ENCODE measurements at places on chromosomes 13 and 19.

DNA sequence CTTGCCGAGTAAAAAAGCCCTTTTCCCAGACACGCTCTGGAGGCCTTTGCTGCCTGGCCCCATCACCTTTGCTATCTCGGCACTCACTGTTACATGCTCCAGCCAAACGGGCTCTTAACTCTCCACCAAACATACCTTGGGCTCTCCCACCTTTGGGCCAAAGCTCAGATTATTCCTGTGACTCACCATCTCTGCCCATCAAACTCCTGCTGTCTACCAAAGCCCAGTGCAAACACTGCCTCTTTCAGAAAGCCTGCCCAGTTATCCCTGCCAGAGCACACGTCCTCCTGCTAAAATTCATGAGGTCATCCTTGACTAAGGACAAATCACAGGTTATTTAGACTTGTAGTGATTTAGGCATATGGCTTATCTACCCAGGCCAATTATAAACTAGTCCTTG, 48.1 kb upstream of the SERPINE3 start:
- DNase-seq, result no peak

DNA sequence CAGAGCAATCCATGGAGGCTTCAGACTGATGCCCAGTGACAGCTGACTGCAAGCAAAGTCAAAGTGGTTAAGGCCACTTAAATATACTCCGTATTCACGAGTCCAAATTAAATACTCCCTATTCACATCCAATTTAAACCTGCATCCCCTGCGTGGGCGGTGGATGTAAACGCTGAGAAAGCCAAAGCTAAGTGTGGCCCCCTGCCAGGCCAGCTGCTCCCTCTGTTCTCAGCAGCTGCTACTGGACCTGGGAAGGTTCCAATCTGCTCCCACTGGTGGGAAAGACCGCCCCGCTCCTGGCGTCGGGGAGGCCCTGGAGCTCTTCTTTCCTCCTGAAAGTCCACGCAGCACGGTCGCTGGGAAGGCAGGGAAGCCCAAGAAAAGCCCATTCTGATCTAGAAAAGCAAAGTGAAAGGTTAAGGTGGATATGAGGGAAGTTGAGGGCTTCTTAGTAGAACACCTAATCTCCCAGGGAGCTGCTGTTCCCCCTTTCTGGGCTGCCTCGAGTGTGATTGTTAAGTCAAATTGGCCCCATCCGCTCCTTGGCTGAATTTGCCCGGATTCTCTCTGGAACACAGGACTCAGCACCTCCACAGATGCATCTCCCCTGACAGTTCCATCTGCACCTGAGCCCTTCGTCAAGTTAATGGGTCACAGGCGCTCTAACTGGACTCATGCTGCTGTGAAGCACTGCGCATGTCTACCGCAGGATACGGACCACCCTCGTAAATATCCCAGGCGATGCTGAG, 205.5 kb downstream of the USP12 start:
- DNase-seq, result no peak

GRCh38 chr13:113209336-113209758, at the start of gene CUL4A:
TSS of gene CUL4A (plus strand) at chr13:113209613. CDS start at chr13:113209628, 15 bp downstream.
- DNase-seq, result peak; percentile 78

GRCh38 chr13:100808330-100809128, 133.9 kb upstream of the TMTC4 start:
- DNase-seq, result no peak

DNA sequence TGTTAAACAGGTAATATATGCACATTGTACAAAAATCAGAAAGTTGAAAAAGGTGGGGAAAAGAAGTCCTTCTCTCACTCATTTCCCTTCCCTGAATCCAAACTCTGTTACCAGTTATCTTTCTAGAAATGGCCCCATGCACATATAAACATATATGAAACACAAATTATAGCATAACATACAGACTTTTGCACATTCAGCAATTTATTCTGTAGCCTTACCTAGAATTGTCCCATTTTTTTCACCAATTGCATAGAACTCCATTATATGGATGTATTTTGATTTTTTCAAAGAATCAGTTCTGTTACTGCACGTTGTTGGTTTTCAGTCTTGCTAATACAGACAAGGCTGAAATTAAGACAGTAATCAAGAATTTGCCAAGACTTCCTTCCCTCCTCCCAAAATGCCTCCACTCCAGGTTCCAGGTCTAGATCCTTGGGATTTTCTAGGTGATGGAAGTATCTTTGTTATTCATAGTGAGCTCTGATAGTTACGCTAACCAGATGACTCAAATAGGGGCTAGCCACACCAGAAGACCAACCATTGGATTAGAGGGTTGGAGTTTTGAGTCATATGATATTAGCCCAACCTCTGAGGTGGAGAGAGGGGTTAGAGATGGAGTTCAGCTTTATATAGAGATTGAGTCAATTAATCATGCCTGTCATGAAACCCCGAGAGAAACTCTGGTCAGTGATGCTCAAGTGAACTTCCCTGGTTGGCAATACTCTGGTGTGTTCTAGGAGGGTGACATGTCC, 30.7 kb downstream of the GPR180 start:
- DNase-seq, result no peak

GRCh38 chr19:42111384-42111783, 20.9 kb downstream of the POU2F2 start:
- no peak for DNase-seq
